ENCODE measurements at places on chromosomes 5 and 9.

- no peak for DNase-seq
These were observed 294.1 kb downstream of the ARHGAP26 start for GRCh38 chr5:143064218-143064641.

GRCh38 chr5:84986688-84987087 is 602.0 kb upstream of the EDIL3 start:
- no peak for DNase-seq

- no peak for DNase-seq
These were observed 6.7 kb downstream of the SLCO4C1 start for GRCh38 chr5:102289251-102289899.

- no peak for DNase-seq
These were observed 127.0 kb downstream of the SAXO1 start for GRCh38 chr9:18905883-18906629.

GRCh38 chr5:31939151-31939550 is 235.0 kb downstream of the GOLPH3 start:
- no peak for DNase-seq

DNA sequence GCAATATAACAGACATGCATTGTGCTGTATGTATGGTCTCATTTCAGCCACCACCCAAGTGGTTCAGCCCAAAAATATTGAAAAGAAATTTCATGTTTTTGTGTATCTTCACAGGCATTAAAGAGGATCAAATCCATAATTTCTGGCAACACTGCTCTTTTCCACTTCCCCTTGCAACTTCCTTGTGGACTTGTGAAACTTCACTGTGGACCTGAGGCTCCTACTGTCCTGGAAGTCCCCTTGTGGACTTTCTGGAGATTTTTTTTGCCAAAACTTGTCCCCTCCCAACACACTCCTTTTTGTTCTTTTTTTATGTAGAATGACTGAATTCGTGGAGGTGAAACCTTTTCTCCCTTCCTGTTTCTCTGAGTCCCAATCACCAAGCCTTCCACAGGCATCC is 14.3 kb downstream of the OTULINL start:
- DNase-seq: no peak

DNA sequence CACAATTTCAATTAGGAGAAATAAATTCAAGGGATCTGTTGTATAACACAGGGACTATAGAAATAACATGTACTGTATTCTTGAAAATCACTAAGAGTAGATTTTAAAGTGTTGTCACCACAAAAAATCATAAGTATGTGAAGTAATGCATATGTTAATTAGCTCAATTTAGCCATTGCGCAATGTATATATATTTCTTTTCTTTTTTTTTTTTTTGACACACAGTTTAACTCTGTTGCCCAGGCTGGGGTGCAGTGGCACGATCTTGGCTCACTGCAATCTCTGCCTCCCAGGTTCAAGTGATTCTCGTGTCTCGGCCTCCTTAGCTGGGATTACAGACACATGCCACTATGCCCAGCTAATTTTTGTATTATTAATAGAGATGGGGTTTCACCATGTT is 70.2 kb downstream of the XRCC4 start:
- no peak for DNase-seq

All from stimulated activated CD4-positive, alpha-beta T cell treated with anti-CD3 and anti-CD28 coated beads, Interleukin-12 subunit alpha, Interleukin-12 subunit beta, amount 100 ng/mL, for 4 hours (primary cell).